Spleen (tissue), 13 donors: ENCODE measurements at places on chromosomes 16 and 17. TPM values are rescaled to one million over a fixed set of nuclear protein-coding genes. Genes with fewer than 3 reads are reported as not detected.
A peak's percentile ranks its signal among the peaks of the same experiment; 100 is the strongest.

GRCh38 chr17:6435968-6436367, 1.0 kb upstream of the AIPL1 start:
- H3K27me3 ChIP-seq: no peaks in the 10 kb centered on the region
- DNase-seq: peak; percentile 85
- no peaks in the 10 kb centered on the region for H3K4me1 ChIP-seq
- no peak overlapping the region for H3K4me3 ChIP-seq

- no peak overlapping the region for H3K4me3 ChIP-seq
- peaks cover 44% of the 10 kb centered on the region for H3K4me1 ChIP-seq
- no peak for DNase-seq
- H3K36me3 ChIP-seq: peaks cover 50% of the 10 kb centered on the region
- H3K27ac ChIP-seq: no peak overlapping the region
Observed at GRCh38 chr17:18028952-18029540, 9.9 kb downstream of the ATPAF2 start.

GRCh38 chr16:81765969-81766368, 13.1 kb upstream of the PLCG2 start:
- no peak overlapping the region for H3K27ac ChIP-seq
- H3K4me3 ChIP-seq: no peak overlapping the region
- H3K27me3 ChIP-seq: no peaks in the 10 kb centered on the region
- no peaks in the 10 kb centered on the region for H3K36me3 ChIP-seq

GRCh38 chr16:14199624-14200023, 128.5 kb downstream of the MRTFB start:
- no peak overlapping the region for H3K4me3 ChIP-seq
- no peak overlapping the region for H3K27ac ChIP-seq
- no peaks in the 10 kb centered on the region for H3K27me3 ChIP-seq

Gene CCDC40
- 1.2 TPM for total RNA-seq
